ENCODE measurements at places on chromosomes 1 and 21.
A peak's percentile ranks its signal among the peaks of the same experiment; 100 is the strongest.

DNA sequence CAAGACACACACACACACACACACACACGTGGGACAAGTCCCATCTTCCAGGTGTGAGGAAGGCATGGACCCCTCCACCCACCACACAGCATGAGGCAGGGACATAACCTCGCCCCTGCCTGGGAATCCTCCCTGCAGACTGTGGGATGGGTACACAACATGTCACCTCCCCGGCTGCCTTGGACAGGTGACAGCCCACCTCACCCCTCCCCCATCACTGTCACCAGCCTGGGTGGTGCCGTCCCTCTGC lies 40.7 kb downstream of the AHDC1 start:
- no peak for DNase-seq

DNA sequence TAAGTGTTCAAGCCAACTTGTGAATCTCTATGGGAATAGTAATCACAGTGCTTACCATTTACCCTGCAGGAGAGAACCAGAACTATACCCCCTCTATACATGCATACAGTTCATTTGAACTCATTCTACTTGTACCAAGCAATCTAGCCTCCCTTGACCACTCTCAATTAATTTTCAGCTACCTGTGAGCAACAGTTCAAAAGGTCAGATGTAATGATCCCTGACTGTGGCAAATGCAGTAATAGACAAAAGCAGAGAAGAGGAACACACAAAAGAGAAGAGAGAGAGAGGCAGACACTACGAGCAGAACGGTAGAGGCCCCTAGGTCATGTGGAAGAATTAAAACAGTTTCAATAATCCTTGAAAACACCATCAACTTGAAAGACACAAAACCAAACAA lies 52.8 kb downstream of the FMO4 start:
- DNase-seq, result no peak

GRCh38 chr1:171245458-171246064 lies 2.7 kb upstream of the FMO1 start:
- DNase-seq, result peak; percentile 46

GRCh38 chr1:179046808-179047635 lies 21.3 kb downstream of the FAM20B start:
- no peak for DNase-seq

- no peak for DNase-seq
These were observed 93.9 kb upstream of the TARDBP start for GRCh38 chr1:10918531-10918930.

DNA sequence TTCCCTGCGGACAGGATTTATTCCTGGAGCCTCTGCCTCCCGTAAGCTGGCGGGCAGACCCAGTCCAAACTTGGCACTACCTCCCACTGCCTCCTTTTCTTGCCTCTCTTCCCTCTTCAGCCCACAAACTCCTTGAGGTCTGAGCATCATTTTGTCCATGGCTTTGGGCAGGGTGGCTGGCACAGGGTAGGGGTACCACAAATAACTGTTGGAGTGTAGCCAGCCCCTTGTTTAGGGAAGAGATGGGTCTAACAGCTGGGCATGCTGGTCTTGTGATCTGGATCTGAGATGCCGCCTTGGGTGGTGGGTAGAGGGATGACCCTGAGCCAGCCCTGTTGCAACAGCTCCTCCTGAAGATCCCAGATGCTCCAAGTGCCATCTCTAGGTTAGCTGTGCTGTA lies 71.4 kb upstream of the CLDN14 start:
- DNase-seq, result no peak

DNA sequence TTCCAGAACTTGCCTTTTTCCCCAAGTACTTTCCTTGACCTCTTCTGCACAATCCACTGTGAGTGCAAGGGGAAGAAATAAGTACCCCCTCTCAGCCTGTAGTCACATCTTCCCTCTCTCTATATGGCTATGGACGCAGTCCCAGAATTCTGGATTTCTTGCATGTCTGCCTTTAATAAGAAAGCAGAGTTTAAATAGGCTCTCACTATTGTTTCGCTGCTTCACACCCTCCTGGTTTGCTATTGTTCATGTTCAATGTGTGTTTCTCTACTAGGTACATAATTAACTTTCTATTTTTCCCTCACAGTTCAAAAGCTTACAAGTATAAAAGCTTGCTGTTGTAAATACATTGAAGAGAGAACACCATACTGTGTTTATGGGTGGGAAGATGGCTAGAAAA lies 181.5 kb upstream of the C1orf105 start:
- DNase-seq, result no peak

DNA sequence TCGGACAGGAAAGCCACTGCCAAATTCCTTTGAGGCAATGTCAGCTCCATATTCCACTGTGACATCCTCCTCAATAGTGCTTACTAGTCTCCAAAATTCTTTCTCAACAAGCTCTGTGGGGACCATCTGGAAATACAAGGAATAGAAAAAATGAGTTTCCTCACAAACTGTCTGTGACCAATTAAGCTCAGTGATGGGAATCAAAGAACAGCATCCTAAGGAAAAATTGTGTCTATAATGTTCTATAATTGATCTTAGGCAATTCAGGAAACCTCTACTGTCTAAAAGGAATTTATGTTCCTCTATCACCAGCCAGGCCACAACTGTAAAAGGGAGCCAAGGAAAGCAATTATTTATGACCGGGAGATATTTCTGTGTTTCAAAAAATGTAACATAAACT lies 46.1 kb upstream of the SYT2 start:
- no peak for DNase-seq

DNA sequence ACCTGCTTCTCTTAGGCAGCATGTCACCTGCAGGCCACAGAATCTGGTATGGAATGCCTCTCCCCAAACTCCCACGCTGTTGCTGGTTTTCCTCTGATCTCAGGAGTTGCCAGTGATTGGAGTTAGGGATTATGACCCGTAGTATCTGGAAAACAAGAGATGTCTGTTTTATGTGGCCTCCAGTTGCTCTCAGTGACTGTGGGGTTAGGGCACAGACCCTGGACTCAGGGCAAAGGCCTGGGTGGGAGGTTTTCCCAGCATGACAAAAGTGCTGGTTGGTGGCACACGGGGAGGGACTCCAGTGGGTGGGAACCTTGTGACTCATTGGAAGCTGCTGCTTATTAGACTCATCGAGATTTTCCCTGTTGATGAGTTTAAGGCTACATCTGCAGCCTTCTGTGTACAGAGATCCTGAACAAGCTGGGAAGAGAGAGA lies at the start of gene NR1I3:
TSS of gene NR1I3 (minus strand) at position 165 of the 435 bp plus-strand sequence. CDS start 1,638 bp downstream, outside the sequence.
- no peak for DNase-seq

- no peak for DNase-seq
These were observed 36.6 kb downstream of the XCL2 start for GRCh38 chr1:168507231-168507630.

GRCh38 chr1:53220962-53221286 lies 490 bp upstream of the CZIB start:
- no peak for DNase-seq

DNA sequence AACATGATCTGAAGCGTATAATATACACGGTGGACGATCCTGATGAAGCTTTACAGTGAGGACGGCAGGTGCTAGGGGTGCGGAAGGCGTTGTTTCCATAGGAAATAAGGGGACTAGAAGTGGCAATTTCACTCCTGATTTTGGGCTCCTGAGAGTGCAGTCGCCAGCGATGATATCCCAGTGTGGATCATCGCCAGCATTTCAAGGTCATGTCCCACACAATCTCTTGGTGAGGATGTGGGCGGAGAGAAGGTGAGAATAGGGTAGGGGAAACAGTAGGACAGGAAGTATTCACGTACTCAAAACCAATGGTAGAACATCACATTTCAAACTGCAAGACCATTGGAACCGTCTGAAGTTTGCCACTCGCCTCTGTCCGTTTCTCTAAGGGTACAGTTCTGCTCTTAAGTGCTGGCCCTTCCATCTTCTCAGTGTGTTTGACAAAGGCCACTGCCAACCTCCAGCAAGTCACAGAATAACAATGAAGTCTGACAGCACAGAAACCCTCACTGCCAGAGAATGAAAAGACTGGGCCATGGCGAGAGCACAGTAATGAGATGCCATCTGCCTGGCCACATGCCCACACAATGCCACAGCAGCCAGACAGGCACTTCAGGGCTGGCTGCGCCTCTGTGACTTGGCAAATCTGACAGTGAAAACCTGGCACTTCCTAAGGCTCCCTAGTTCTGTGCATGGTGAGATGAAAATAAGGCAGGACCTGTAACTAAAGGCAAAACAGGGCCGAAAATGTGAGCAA lies 27.9 kb downstream of the PCSK9 start:
- no peak for DNase-seq

GRCh38 chr1:17891205-17892110 lies 136.3 kb downstream of the ACTL8 start:
- DNase-seq, result no peak
